ENCODE measurements at places on chromosomes 3 and 15. TPM values are rescaled to one million over a fixed set of nuclear protein-coding genes. Genes with fewer than 3 reads are reported as not detected.

GRCh38 chr3:30511524-30512251 is 94.7 kb upstream of the TGFBR2 start:
- no peak for DNase-seq

GRCh38 chr15:92463826-92464225 is 70.1 kb downstream of the ST8SIA2 start:
- DNase-seq: no peak

GRCh38 chr3:105866656-105867653 is 1.9 kb downstream of the CBLB start:
- peak; percentile 26 for DNase-seq

- DNase-seq: no peak
Measured at GRCh38 chr15:99578809-99579208, 13.0 kb downstream of the MEF2A start.

- DNase-seq: no peak
Measured at GRCh38 chr15:52667597-52667996, 11.6 kb downstream of the ATOSA start.

- no peak for DNase-seq
Measured at GRCh38 chr3:153130312-153130977, 31.6 kb upstream of the RAP2B start.

GRCh38 chr3:155572085-155572484 is 172.8 kb downstream of the PLCH1 start:
- no peak for DNase-seq

DNA sequence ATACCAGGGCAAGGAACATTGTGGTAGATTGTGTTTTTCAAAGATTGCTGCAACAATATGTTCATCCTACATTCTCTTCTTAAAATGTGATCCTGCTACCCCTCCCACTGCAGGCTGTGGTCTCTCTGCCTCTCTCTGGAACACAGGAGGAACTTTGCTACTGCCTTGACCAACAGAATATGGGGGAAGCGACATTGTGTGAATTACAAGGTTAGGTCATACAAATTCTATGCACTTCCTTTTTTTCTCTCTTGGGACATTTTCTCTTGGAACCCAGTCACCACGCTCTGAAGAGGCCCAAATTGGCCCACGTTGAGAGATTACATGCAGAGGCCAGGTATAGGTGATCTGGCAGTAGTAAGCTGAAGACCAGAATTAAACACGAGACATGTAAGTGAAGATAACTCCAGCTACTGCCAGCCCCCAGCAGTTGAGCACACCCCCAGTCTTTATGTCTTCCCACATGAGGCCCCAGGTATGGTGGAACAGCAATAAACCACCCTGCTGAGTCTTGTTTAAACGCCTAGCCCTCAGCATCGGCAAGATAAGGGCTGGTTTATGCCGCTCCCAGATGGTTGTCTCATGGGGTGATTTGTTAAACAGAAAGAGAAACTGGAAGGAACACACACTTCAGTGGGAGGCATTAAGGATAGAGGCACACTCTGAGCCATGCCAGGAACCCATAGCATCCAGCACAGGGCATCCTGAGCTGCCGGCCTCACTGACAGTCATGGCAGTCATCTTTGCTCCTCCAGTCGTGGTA is 59.9 kb downstream of the FAM43A start:
- DNase-seq: no peak

- DNase-seq: no peak
Measured at GRCh38 chr3:50241163-50241562, 5.2 kb downstream of the GNAI2 start.

Gene SQOR
- 68.3 TPM for polyA plus RNA-seq

Gene LRRC34
- 0.29 TPM for polyA plus RNA-seq

Gene MYLK
- 0.10 TPM for polyA plus RNA-seq

Gene ARGFX
- not detected for polyA plus RNA-seq

Gene GHSR
- polyA plus RNA-seq: not detected

Gene TNFAIP8L3
- polyA plus RNA-seq: not detected

Data from naive thymus-derived CD8-positive, alpha-beta T cell (primary cell).